ENCODE measurements at places on chromosomes 16 and 17.

DNA sequence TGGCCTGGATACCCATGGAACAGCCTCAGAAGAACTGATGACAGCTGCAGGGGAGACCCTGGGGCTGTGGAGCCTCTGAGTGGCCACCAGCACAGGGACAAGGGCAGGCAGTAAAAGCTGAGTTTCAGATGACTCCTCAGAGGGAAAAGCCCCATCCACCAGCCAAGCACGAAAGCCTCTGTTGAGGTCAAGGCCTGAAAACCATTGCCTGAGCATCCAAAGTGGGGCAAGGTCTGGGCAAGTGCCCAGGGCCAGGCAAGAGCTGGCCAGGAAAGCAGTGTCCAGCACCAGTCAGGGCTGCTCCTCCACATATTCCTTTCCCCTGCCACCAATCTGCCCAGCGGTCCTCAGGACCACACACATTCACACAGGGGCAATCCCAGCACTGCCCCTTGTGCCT lies 16.4 kb downstream of the ATP6V0D1 start:
- no peak for DNase-seq

GRCh38 chr17:64472564-64472963 lies 23.6 kb downstream of the MILR1 start:
- no peak for DNase-seq

GRCh38 chr16:56163089-56163488 lies 28.2 kb upstream of the GNAO1 start:
- DNase-seq: no peak

GRCh38 chr17:45333702-45334092 lies 16.9 kb upstream of the MAP3K14 start:
- DNase-seq: no peak

GRCh38 chr16:80046261-80046660 lies 445.7 kb upstream of the MAF start:
- no peak for DNase-seq

DNA sequence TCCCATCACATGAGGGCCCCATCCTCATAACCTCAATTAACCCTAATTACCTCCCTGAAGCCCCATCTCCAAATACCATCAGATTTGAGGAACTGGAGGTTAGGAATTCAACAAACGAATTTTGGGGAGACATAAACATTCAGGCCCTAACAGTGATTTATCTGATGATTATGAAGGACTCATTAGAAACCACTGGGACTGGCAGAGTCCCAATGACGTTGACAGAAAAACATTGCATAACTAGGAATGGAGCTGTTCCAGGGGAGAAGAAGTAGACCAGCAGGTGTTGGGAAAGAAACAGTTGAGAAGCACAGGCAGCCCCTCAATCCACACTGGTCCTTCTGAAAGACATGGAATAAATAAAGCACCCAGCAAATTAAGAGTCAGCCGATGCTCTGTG lies 282.0 kb downstream of the MAP2K4 start:
- DNase-seq: no peak

- peak; percentile 65 for DNase-seq
These were observed at the start of gene SNX20 for GRCh38 chr16:50681021-50681885. TSS of gene SNX20 (minus strand) at chr16:50681312. CDS start at chr16:50677526, 3,786 bp downstream.

GRCh38 chr16:21991621-21992020 lies 9.3 kb downstream of the PDZD9 start:
- no peak for DNase-seq

DNA sequence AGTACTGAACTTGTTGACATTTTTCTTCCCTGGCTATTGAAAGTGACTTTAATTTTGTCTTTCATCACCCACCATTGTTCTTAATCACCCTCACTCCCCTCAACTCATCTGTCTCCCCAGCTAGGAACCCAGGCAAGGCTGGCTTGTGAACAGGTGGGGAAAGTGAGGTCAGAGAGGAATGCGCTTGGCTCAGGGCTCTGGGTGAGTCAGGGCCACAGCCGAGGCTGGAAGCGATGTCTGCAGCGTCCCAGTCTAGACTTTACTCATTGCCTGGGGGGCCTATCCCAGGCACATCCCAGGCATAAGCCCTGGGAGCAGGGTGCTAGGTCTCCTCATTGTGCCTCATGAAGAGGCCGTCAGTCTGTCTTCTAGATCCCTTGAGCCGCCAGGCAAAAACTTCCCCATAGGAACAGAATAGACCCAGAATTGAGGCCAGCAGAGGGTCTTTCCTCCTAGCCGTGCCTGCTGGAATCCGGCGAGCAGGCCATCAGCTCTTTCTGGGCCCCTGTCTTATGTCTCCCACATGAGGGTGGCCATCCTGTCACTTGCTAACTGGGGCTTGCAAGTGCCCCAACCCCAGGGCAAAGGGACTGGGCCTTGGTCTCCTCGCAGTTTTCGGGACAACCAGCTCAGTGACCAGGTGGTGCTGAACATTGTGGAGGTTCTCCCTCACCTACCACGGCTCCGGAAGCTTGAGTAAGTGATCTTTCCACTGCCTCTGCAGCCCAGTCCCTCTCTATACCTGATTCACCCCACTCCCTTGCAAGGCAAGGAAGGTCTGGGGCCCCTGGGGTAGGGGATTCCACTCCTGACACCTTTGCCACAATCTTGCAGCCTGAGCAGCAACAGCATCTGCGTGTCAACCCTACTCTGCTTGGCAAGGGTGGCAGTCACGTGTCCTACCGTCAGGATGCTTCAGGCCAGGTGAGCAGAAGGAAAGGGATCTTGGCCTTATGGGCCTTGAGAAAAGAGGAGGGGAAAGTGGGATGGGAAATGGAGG lies 40.1 kb downstream of the NLRC5 start:
- DNase-seq: no peak

GRCh38 chr17:64245218-64246145 lies 17.6 kb downstream of the TEX2 start:
- DNase-seq: no peak

- no peak for DNase-seq
These were observed 2.6 kb upstream of the ANKFN1 start for GRCh38 chr17:56150649-56151048.

DNA sequence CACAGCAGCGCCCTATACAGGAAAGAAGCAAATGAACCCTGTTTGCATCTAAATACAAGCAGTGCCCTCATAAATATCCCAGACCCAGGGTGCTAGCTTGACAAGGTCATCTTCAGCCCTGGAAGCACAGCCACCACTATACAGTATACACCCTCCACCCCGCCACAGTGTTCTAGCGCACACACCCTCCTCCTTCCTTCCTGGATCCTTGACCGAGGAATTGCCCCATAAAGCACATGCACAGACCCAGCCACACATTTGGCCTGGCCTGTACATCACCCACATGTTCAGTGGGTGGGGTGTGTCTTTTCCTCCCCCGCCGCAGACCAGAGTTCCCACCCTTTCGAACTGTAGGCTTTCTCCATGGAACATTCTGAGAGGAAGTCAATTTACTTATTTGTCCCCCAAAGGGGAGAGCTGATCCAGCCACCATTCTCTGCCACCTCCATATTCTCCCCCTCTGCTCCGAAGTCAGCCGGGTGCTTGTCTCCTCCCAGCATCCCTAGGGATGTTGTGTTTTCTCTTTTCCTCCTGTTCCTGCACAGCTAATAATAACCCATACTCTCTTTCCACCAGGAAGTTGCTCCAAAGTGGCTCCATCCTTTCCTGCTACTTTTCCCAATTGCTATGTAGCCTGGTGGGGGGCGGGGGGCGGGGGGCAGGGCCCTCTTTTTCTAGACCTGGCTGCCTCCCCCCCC lies 6.6 kb downstream of the ABI3 start:
- no peak for DNase-seq
